NCI-H345 (cell line): ENCODE measurements at places on chromosomes 2 and 18.

DNA sequence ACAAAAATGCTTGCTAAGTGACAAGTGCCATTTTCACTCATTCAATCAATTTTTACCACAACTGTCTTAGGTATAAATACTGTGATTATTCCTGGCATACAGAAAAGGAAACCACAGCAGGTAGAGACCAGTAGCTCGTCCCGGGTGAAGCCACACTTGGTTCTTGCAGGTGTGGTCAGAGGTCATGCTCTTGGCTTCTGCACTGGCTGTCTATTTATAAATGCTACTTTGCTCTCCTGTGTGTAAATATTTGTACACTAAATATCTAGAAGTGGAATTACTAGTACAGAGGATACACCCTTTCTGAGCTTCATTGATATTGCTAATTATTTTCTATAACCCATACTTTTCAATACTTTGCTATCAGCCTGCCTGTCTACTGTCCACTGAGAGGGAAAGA is 284.6 kb downstream of the MYT1L start:
- DNase-seq: no peak

DNA sequence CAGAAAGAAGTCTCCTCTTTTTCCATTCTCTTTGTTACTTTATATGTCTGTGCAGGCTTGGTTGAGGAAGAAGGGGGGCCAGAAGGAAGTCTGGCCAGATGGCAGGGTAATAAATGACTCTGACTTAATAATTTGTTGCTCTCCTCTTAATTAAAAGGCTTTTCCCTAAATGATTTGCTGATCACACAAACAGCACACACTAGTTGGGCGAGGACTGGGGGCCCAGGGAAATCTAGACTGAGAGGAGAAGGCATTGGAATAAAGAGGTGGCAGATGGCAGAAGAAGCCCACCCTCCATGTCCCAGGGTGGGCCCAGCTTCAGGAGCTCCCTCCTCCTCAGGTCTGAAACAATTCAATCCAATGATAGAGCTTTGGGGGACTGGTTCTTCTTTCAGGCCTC is 12.7 kb upstream of the SMARCAL1 start:
- no peak for DNase-seq

DNA sequence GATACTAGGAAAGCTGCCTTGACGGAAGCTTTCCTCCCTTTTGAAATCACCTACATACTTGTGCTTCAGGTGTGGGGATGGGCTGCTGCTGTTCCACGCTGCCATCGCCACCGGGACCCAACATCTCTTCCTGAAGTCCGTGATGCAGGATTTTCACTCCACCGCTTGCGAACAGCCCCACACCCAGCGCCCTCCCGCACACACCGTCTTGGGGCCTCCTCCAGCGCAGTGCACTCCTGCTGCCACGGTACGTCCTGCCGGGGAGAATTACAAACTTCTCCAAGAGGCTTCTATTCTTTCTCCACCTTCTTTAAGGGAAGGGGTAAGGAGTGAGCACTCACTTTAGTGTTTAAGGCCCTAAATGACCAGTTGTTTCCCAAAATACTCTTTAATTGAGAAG is 58.2 kb downstream of the HRH4 start:
- no peak for DNase-seq

- DNase-seq: no peak
These were observed 80.5 kb upstream of the SPATS2L start for GRCh38 chr2:200225951-200226350.

DNA sequence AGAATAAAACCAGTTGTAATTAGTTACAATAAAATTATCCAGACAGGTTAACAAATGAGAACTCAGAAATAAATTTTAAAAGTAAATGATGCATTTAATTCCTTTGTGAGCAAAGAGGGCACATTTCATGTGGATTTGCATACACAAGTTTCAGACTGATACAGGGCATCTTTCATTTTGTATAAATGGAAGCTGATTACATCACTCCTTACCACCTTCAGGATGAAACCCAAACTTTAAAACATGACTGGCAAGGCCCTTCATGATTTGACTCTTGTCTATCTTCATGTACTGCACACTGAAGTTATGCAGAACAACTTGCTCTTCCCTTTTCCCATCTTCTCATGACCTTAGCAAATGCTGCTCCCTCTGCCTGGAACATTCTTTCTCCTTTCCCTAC is 26.9 kb downstream of the EFEMP1 start:
- DNase-seq: no peak
